ENCODE measurements at places on chromosomes 12 and 14.

DNA sequence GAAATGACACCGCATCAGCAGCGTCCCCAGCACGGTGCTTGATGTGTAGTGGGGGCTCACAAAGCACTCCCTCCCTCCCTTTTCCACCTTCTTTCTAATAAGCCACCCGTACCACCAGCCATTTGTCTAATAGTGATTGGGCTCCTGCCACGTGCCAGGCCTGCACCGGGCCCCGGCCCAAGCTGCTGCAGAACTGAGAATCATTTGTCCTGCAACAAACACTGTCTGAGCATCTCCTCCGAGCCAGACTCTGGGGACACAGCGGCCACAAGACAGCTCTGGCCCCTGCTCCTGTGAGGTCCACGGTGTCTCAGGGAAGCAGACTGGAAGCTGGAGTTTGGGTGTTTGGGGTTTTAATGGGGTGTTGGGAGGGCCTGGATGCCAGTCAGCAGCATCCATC lies 43.9 kb downstream of the MVK start:
- DNase-seq, result no peak

DNA sequence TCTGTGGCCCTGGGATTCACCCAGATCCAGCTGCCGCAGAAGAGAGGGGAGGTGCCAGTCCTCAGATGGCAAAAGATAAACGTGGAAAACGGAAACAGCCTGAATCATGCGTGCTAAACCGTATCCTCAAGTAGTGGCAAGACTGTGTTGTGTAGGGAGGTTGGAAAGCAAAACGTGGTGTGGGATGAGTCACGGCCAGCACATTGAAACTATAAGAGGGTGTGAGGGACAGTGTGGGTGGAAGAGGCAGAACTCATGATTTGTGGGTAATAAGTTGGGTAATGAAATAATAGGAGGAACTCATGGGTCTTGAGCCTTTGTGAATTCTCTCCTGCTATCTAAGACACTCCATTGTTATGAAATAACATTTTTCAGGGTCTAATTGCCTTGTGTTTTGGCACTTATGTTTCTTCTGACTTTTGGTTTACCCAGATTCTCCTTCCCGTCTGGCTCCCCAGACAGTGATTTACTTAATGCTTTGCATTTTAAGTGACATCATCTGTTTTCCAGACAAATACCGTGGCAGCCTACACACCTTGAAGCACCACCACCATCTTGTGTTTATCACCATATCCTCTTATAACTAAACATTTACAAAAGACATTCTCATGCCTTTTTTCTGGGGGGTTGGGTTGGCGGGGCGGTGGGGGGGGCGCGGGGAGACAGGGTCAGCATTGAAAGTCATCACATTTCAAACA lies 62.3 kb upstream of the PTCSC3 start:
- DNase-seq, result peak; percentile 41

- DNase-seq, result no peak
Observed at GRCh38 chr14:106547735-106548434, 1021.5 kb downstream of the TMEM121 start.

DNA sequence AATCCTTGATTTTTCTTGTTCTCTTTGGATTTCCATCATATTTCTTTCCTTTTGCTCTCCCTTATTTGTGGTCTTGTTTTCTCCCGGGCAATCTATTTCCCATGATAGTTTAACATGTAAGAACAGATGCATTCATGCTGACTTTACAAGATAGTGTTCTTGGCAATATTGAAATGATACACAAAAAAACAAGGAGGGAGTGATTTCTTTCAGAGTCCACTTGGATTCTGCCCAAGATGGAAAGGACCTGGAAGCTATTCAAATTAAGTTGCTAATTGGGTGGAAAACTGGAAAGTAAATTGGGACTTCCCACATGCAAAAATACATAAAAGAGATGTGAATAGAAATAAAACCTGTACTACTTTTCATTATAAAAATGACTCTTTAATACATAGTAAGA lies 14.4 kb upstream of the YARS2 start:
- DNase-seq, result no peak

DNA sequence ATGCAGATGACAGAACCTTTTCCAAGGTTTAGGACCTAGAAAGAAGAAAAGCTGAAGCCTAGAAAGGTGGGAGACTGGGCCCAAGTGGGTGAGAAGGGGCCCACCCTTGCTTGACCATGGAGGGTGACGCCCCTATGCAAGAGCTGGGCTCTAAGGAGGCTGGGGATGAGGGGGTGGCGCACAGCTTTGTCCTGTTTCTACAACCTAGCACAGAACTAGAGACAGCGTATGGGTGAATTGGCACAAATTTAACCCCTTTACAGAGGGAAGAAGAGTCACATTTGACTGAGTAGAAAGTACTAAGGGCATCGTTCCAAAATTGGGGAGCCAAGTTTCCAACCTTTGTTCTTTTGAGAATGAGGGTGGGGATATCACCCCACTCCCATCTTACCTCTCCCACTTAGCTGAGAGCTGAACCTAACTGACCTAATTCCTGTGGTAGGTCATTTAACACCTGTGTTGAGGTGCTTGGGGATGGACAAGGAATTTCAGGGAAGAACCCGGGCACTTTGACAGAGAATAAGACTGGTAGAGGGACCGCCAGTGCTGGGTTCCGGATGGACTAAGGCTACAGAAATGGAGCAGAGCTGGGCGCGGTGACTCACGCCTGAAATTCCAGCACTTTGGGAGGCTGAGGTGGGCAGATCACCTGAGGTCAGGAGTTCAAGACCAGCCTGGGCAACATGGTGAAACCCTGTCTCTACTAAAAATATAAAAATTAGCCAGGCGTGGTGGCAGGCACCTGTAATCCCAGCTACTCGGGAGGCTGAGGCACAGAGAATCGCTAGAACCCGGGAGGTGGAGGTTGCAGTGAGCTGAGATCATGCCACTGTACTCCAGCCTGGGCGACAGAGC lies 5.2 kb downstream of the NFKBIA start:
- no peak for DNase-seq

DNA sequence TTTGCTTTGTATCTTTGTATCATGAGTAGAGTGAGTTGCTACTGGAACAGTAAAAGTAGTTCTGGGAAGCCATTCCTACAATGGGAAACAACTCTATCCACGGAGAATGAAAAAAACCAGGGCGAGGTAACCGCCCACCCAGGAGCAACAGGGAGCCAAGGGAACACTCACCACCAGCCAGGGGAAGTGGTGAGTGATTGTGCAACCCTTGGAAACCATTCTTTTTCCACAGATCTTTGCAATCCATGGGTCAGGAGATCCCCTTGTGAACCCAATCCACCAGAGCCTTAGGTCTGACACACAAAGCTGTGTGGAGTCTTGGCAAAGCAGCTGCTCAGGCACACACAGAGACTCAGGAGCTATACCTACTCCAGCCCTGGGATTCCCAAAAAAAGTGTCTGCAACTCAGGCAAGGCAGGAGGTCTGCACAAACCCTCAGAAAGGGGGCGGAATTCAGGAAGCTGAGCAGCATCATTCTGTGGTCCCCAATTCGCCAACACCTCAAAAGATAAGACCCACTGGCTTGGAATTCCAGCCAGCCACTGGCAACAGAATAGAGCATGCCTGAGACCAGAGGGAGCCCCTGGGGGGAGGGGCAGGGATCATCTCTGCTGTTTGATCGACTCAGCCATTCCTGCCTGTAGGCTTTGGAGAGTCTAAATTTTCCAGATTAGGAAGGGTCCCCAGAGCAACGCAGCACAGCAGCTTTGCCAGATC lies 52.1 kb upstream of the PPFIA2 start:
- DNase-seq, result no peak

DNA sequence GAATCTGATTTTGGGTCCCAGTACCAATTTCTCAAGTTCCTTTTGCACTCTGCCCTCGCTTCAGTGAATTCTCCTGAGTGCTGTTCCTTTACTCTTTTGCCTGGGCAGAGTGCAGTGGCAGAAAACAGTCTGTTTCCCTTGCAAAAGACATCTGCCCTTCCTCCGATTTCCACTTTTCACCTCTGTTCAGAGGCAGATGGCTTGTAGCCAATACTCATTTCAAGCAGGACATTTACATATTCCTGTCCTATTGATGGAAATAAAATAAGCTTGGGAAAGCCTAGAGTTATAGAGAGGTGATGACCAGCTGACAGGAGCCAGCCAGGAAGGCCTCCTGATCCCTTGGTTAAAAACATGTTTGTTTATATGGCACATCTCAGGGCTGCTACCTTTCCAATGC lies 111.0 kb downstream of the SLC8A3 start:
- no peak for DNase-seq

DNA sequence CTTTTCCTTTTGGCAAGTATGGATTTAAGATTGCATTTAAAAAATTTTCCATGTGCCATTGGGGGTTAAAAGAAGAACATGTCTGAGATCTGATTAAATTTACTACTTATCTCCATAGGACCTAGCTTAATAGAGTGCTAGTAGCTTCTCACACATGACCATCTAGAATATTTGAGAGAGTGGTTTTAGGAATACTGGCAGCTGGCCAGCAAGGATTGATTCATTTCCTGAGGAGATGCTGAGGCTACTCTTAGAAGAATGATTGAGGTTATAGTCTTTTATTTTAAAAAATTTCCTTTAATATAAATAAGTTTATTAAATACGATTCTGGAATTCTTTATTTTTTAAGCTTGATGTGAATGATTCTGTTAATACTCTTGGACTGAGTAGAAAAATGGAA lies 56.2 kb downstream of the MIPOL1 start:
- peak; percentile 77 for DNase-seq

- DNase-seq, result peak; percentile 10
Observed at GRCh38 chr12:80299976-80300375, 144.1 kb upstream of the PTPRQ start.

All from EL (cell line).